Stimulated activated CD4-positive, alpha-beta T cell treated with anti-CD3 and anti-CD28 coated beads, Interleukin-12 subunit alpha, Interleukin-12 subunit beta, amount 100 ng/mL, for 48 hours (primary cell): ENCODE measurements at places on chromosomes 12 and 14.

- no peak for DNase-seq
These were observed 80.1 kb downstream of the PLXNC1 start for GRCh38 chr12:94228488-94228907.

DNA sequence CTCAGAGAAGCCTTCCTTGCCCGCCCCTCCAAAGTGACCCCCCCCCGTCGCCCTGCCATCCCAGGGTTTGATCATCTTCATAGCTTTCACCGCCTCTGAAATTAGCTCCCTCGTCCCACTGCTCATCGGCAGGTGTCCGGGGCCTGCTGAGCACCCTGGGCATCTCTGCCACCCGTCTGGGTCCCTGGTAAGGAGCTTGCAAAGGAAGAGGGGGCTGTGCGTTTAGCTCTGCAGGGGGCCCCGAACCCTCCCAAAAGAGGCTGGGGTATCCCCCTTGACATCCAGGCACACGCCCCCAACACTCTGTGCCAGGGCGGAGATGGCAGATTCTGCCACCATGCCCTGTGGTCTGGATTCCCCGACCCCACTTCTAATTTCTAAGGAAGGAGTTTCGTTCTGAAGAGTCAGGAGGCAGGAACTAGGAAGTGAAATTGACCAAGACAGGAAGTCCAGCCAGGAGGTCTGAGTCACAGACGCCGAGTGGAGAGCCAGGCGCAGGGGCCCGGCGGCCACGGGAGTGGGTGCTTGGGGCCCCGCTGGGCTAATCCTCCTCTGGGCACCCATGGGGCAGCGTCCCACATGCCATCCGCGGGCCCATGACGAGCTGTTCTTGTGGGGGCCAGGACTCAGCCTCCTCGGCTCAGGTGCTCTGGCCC, 95.7 kb downstream of the RFLNA start:
- no peak for DNase-seq

- DNase-seq, result no peak
These were observed 696.1 kb upstream of the TMEM132C start for GRCh38 chr12:127570793-127571360.

GRCh38 chr12:61757831-61758505, 502.2 kb upstream of the USP15 start:
- no peak for DNase-seq

DNA sequence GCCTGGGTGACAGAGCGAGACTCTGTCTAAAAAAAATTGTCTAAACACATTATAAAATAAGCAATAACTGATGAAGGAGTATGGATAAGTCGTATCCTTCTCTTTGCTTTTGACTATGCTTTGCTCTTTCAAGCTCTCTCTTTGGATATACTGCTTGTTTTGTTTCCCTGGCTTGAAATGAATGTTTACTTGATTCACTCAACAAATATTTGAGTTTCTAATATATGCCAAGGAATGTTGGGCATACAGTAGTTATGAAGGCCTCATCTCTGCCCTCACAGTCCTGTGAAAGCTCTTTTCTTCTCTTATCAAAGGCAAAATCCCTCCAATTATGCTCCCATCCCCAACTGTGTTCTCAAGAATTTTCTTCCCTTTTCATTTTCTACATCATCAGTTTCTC, 123.5 kb downstream of the PTPRR start:
- DNase-seq, result no peak

DNA sequence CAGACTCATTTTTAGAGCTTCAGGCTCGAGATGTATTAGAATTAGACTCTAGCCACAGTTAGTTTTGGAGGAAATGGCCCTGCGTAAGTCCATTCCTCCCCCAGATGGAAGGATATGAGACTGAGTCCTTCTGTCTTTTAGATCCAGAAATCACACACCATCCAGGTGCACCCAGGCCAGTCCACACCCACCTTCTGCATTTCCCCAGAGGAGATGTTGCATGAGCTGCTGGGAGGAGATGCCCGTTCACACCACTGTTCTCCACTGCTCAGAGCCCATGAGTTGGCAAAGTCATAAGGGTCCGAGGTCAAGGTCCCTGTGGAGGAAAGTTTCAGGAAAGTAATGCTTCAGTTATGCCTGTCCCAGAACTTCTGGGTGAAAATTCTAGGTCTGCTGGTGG, 29.2 kb downstream of the VWF start:
- no peak for DNase-seq

DNA sequence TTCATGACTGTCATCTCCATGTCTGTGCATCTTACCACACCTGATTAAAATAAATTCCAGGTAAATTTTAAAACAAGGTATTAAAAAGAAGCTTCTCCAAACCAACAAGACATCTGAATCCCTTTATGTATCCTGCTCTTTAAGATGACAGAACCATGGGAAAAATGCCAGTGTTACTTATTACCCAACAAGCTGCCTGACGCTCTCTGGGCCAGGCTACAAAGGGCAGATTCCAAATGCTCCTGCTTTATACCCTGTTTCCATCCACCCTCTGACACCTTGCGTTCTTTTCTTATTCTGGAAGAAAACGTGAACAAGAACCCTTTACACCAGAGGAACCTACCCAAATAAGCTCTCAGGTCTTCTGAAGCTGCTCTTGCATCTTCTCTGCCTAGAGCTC, 70.7 kb downstream of the SLC8A3 start:
- DNase-seq, result no peak

- DNase-seq, result peak; percentile 13
These were observed 13.3 kb downstream of the CPM start for GRCh38 chr12:68919581-68920239.

GRCh38 chr12:102379346-102380162, 100.8 kb downstream of the IGF1 start:
- DNase-seq, result no peak

- no peak for DNase-seq
These were observed 16.3 kb upstream of the MYO1H start for GRCh38 chr12:109331301-109331952.

GRCh38 chr12:130712346-130713065, 3.6 kb downstream of the RIMBP2 start:
- no peak for DNase-seq

GRCh38 chr12:111093428-111094142, 173.2 kb upstream of the MYL2 start:
- DNase-seq, result no peak

DNA sequence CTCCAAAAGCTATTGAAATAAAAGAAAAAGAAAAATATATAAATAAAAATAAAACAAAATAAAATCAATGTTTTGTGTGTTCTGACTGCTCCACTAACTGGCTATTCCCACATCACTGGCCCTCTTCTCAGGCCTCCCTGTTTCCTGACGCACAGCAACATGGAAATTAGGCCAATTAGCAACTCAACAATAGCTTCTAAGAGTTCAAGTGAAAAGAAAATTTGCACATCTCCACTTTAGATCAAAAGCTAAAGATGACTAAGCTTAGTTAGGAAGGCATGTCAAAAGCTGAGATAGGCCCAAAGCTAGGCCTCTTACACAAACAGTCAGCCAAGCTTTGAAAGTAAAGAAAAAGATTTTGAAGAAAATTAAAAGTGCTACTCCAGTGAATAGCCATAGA, 200.8 kb downstream of the DUSP6 start:
- no peak for DNase-seq

DNA sequence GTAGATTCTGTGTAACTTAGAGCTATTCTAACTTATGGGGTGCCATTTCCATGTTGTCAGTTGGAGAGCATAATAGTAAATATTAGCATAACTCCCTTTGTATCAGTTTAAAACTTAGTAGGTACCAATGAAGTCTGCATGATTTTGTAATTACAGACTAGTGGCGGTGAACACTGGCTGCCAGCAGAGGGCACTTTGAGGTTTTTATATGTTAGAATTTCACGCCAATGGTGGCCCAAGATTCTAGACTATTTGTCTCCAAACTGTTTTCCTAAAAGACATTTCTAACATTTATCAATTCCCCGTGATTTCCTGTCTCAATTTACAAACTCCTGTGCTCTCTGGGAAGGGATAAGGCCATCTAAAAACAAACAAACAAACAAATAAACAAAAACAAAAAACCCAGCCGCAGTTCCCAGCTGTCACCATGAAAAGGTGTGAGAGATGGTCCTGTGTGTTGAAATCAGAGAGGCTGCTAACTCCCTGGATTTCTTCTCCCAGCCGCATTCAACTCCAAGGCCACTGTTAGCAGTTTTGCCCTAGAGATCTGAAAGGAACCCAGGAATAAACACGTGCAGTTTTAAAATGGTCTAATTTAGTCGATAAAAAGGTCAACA, 57.6 kb downstream of the BRMS1L start:
- DNase-seq, result peak; percentile 1

DNA sequence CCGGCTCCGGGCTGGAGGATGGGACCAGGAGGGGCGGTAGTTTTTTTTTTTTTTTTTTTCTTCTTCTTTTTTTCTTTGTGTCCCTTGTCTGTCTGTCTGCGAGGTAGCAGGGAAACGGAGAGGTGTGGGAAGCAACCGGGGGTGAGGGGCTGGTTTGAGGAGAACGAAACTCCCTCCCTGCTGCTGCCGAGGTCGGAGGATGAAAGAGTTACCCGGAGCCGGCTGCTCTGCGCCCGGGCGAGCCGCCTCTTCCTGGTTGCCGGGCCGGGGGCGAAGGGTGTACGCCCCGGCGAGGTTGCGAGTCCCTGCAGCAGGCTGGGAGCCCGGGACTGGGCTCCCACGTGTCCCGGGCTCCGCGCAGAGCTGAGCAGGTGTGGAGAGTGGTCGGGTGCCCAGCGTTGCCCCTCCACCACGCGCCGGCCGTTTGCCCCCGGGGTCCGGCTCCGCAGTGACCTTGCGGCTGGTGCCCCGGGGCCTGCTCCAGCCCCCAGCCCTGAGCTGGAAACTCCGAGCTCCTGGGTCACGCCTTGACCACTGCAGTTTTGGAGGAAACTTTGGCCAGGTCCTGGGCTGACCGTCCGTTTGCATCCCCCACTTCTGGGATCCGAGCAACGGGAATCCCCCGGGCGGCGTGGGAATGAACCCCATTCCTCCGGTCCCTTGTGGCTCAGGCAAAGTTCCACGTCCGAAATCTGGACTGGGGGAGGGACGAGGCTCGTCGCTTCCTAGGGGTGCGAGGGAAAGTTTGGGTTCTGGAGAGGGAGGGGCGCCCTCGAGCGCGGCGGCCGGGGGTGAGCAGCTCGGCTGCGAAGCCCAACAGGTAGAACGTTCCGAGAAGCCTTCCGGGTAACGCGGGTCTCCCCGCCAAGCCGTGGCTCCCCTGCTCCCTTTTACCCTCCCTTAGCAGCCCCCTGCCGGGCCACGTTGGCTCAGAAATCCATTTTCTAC, 1.3 kb downstream of the CHST11 start:
- peak; percentile 47 for DNase-seq

DNA sequence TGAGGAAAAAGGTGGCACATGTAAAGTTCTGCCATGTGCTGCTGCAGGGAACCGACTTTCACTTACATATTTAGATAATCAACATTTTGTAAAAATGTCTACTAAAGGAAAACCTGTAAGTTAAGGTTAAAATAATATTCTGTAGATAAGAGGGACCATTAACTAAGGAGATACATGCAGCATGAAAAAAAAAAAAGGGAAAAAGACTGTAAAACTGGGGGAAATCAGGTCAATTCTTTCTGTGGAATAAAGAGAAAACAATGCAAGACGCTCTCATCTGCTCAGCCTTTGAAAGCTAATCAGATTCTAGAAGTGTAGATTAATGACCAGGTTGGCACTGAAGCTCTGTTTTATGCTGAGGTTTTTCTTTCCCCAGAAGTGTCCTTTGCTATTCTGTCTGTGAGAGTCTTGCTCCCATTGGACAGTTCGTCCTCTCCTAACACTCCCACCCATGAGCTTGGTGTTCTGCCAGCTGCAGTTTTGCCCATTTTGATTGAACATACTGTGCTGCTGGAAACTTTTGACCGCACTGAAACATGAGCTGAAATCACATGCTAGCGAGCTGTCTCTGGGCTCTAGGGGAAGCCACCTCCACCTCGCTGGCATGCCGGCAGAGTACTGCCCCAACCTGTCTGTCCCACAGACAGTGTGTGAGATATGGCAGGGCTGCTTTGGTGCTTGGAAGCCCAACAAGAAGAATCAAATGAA, 39.7 kb downstream of the PPTC7 start:
- DNase-seq, result no peak

- DNase-seq, result no peak
These were observed 76.4 kb downstream of the C12orf50 start for GRCh38 chr12:87952850-87953249.

DNA sequence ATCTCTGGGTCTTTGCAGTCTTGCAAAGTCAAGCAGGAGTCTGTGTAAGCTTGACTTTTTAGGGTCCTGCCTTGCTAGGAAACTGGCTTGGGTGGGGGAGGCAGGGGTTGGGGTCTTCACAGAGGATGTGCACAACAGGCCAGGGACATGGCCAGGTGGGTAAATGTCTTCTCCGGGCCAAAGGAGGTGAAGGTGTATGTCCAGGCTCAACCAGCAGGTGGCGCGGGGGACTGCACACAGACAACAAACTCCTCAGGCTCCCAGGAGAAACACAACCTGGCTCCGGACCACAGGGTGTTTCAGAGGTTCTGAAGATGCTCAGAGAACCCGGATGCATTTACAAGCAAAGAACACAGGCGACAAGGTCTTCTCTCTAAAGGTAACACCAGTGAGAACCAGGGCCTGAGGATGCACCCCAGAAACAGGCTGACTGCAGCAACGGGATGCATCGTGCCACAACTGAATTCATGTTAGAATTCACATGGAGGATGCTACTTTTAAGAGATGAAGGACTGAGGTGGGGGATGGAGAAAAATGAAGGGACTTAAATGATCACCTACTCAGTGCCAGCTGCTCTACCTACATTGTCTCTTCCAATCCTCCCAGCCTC, 56.0 kb downstream of the PLEKHG3 start:
- DNase-seq, result peak; percentile 38

DNA sequence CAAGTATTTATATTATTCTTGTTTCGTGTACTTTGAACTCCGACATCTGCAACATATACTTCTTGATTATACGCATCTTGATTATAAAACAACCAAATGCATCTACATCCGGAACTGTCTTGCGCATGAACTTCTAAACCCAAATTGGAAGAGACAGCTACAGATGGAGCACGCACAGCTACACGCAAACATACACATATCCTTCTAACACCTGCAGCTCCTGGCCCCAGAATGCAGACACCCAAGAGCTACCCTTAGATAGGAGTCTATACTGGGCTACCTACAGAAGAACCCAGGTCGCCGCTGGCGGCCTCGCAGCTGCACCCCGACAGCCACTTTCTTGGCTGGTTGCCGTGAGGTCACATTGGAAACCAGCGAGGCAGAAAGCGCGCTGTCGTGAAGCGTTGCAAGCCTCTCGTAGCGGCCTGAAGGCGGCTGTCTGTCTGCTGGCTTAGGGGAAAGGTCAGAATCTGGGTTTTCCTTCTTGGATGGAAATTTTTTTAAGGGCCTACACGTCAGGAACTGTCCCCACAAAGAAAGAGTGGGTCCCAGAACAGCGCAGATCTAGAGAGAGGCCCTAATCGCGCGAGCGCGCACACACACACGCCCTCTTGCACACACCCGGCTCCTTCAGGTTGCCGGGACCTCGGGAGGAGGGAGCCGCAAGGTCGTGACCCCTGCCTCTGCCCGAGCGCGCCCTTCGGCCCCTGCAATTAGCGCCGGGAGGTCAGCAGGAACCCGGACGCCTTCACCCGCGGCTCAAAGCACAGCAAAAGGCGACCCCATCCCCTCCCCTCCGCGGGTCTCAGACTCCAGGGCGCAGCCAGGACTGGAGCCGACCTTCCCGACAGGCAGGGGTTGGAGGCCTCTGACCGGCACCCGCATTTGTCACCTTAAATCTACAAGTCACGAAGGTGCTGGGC, 17.0 kb downstream of the TBX3 start:
- no peak for DNase-seq

GRCh38 chr12:4240161-4240783, 33.3 kb upstream of the CCND2 start:
- DNase-seq, result no peak
